ENCODE measurements at places on chromosomes 4 and X.

- no peak for DNase-seq
These were observed 10.6 kb upstream of the CCNG2 start for GRCh38 chr4:77146186-77147078.

DNA sequence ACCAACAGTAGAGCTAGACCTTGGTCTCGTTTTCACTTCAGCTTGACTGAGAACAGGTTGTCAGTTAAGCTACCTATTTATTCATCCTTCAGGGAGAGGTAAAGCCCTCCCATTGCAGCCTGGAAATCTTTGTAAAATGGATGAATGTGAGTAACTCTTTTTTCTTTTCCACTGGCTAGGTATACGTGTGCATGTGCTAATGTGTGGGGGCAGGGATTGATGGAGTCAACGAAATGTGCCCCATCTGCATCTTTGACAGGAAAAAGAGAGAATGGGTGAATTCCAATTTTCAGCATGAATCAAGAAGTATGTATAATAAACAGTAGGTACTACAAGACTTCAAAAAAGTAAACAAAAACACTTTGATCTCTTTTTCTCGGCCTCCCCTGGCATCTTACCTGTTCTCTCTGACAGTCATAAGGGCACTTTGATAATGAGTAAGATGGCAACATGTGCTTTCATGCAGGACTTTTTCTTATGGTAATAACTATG is at the start of gene IL21:
Gene IL21 (minus strand): TSS at position 51 of the 492 bp plus-strand sequence. CDS start 55 bp downstream, outside the sequence.
- peak; percentile 73 for DNase-seq

- DNase-seq, result no peak
These were observed 1.6 kb downstream of the SCARB2 start for GRCh38 chr4:76211769-76212708.

GRCh38 chr4:82744284-82744968 is 54.2 kb downstream of the SCD5 start:
- DNase-seq, result no peak

- no peak for DNase-seq
These were observed 3.0 kb upstream of the MAB21L2 start for GRCh38 chr4:150578745-150579501.

DNA sequence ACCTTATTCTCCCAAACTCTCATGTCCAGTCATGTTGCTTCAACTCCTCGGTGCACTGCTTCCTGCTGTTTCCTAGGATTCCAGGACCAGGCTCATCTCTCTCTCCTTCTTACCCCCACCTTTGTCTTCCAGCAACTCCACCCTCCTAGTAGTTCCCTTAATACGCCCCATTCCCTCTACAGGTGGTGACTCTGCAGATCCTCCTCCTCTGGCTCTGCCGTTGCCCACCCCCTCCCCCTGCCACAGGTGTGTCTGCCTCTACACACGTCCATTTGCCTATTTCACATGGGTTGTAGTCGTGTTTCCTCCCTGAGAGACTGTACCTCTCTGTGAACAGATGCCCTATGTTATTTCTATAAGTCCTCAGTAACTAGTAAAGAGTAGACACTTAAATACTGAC is 32.4 kb downstream of the CDS1 start:
- DNase-seq, result no peak

DNA sequence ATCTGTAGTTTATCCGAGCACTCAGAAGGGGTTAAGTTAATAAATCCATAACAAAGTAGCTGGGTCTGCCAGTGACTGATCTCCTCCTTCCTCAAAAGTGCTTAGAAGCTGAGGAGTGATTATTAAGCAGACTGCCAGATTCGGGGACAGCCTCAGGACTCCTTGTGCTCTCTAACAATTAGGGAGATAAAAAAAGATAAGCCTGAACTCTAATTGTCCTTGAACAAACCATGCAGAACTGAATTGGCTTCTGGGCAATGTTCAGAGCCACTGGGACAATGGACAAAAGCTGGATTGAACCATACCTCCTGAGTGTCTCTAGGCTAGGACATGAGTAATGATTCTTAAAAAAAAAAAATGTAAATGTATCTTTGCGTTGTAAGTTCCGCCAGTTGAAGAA is 22.7 kb upstream of the GRPR start:
- DNase-seq, result no peak

DNA sequence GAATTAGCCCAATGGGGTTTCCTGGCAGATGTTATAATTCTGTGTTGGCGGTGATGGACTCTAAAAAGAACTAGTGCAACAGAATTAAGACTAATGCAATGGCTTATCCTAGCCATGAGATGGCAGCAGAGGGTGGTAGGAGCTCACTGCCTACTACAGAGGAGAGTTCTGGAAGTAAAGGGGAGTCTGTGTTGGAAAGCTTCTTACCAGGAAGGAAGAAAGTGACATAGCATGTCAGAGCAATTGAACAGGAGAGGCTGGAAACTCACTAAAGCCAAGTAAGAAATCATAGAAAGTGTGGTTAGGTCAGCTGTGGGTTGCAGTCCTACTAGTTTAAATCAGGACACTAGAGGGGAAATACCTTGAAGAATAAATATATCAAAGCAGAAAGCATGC is 6.3 kb upstream of the TRPC5OS start:
- DNase-seq, result peak; percentile 31

- DNase-seq, result no peak
These were observed 7.9 kb upstream of the AMBN start for GRCh38 chr4:70583952-70584834.

DNA sequence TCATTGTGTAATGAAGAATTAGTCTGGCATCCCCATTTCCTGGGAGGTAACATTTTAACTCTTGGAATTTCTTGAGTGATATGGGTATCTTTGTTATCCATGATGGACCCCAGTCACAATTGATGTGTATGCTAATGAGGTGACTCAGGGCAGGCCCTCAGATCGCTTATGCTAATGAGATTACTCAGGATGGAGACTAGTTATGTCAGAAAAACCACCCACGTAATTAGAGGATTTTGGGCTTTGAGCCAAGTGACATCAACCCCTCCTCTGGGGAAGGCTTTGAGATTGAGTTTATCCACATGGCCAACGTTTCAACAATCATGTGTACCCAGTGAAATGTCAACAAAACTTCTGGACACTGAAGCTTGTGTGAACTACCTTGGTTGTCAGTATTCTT is 772.7 kb downstream of the STPG2 start:
- no peak for DNase-seq

GRCh38 chr4:31341601-31342359 is 621.6 kb downstream of the PCDH7 start:
- no peak for DNase-seq

DNA sequence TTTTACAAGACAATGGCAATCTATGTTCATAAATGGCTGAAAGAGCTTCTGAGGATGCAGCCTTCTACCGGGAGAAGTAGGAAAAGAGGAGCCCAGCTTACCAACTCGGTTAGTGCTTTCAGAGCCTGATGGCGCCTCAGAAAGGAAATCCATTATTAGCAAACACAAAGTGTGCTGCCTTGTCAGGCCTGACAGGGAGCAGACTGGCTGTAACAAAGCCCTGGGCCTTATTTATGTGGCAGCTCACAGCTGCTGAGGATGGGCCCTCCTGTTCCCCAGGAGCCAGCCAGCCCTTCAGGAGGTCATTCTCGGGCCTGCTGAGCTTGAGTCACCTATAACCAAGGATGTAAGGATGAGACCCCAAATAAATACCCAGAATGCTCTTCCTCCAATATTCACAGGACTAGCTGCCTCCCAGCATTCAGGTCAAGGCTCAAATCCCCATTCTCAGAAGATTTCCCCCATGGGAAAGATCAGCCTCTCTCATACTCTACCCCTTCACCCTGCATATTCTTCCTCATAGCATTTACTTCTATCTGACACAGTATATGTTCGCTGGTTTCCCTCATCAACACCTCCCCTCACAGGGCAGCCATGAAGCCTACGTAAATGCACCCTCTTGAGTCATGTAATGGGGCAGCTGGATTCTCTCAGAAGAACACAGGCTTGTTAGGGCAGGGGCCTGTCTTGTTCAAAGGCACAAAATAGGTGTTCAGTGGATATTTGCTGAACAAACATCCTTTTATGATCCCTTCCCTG is 227.0 kb upstream of the RASGEF1B start:
- no peak for DNase-seq

DNA sequence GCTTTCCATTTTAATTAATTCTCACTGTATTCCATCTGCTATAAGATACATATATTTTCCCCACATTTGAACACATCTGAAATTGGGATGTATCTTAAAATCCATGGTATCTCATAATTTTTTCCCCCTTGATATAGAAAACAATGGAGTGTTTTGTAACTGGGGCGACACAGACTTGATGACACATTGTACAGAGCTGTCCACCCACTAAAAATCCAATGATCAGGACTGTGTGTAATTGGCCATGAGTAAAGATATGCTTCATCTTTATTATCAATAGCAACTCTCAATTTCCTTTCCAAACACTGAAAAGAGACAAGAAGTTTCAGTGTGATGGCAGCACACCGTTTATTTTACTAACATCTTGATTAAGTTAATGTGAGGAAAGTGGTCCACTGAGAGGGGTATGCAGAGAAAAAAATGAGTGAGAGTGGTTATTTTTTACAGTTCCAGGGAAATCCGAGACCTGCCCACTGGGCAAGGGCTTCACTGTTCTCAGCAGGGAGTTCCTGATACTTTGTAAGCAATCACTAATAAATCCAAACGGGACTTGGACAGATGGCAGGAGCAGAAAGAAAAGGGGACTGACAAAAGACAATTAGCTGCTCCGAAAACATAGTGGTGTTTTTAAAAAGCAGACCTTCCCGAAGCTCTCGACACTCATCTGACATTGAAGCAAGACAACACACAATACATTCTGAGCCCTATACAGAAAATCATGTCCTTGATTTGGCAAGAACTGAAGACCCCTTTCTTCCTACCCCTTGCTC is 149.4 kb downstream of the TSPAN5 start:
- DNase-seq, result no peak

GRCh38 chr4:25888781-25889180 is 25.2 kb upstream of the SMIM20 start:
- DNase-seq, result no peak
